ENCODE measurements at places on chromosomes 13 and 19.

GRCh38 chr13:19587635-19588300, 26.4 kb upstream of the TPTE2 start:
- DNase-seq, result peak; percentile 9

DNA sequence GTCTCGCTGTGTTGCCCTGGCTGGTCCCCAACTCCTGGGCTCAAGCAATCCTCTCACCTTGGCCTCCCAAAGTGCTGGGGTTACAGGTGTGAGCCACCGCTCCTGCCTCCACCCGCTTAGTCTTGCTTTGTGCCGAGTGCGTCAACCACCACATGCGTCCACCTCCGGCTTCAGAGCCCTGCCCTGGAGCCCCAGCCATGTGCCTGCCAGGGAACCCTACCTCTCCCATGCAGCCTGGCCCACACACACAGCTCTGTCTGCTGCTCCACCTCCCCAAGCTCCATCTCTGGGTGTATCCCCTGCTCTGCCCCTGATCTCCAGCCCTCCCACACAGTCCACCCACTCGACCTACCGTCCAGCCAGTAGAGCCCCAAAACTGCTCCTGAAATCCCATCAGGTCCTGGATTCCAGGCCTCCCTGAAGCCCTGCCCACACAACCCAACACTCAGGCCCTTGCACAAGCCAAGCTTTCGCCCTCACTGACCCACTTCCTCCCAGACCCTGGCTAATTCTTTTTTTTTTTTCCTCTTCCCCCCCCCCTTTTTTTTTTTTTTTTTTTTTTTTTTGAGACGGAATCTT, 9.6 kb downstream of the CYP2F1 start:
- DNase-seq, result no peak

GRCh38 chr13:111954661-111955411, 112.1 kb upstream of the SOX1 start:
- DNase-seq, result no peak

- no peak for DNase-seq
Observed at GRCh38 chr13:98977568-98978265, at the start of gene DOCK9. TSS of gene DOCK9 (minus strand) at chr13:98978064. CDS start at chr13:98977909, 155 bp downstream.

- DNase-seq, result no peak
Observed at GRCh38 chr19:31285744-31286143, 63.5 kb downstream of the TSHZ3 start.

DNA sequence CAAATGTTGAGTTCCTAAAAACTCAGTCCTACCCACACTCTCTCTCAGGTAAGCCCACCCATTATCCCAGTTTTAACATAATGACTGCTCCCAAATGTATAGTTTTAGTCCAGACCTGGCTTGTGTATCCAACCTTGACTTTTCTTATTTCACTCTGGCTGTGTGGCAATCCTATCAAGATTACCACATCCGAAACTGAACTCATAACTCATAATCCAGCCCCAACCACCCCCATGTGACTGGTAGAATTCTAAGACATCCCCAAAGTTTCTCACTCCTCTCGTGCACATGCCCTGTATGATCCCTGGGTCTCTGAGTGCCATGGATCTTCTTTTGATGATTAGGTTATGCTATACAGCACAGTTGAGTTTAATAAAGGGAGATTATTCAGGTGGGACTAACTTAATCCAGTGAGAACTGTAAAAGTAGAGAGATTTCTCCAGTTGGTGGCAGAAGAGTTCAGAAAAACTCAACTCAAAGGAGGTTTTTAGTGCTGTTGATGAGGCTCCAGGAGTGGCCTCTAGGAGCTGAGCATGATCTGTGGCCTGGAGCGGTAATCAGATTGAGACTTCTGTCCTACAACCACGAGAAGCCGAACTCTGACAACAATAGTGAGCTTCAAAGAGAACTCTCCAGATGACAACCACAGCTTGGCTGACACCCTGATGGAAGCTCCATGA, 413.4 kb downstream of the ZNF536 start:
- no peak for DNase-seq

DNA sequence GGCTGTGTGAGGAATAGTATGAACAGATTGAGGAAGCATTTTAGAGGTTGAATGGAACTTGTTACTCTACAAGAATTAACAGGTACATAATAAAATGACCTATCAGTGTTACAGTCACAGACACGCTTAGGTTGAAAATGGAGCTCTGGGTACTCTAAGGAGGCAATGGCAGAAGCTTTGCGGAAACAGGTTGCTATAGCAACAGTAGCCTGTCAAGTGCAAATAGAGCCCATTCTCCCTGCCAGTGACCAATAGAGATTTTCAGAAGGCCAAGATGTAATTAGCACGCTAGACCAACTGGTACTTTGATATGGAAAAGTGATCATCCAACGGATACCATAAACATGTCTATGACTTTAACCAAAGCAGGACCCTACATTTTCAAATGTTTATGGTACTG, 148.5 kb upstream of the FREM2 start:
- DNase-seq, result peak; percentile 33

DNA sequence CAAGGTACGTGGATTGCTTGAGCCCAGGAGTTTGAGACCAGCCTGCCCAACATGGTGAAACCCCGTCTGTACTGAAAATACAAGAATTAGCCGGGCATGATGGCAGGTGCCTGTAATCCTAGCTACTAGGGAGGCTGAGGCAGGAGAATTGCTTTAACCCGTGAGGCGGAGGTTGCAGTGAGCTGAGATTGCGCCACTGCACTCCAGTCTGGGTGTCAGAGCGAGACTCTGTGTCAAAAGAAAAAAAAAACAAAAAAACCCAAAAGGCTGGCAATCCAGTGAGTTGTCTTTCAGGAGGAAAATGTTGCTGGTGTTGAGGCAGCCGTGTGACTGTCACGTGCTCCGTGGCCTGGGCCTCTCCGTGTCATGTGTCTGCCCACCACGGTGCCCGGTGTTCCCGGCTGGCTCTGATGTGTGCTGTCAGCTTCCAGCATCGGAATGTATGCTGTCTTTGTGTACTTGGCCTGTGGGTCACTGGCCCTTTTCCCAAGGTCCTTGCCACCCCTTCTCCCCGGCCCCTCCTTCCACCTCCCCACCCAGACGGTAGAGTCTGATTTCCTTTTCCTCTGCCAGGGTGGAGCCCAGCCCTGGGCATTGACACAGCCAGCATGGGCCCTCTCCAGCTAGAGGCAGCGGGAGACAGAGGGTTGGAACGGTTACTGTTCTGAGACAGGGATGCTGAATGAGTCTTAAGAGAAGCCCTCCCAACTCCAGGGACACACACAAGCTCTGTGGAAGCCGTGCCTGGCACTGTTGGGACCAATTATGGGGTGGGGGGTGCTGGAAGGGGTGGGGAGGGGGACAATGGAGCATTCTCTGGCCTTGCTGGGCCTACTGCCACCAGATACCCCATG, 7.2 kb upstream of the TUBB4A start:
- no peak for DNase-seq

DNA sequence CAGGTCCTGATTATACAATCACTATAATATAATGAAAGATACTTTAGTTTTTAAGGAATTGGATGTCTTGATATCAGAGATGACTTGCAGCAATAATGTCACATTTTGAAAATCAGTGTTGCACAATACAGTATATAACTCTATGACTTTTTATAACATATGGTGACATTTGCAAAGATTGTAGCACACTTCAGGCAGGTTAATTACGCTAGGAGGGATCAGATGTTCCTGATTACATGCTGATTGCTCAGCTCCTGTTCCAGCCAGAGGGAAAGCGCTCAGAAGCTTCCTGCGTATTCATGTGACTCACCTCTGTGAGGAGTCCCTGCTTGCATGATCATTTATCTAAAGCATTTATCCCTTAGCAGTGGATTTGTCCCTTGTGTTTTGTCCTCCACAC, 265.6 kb downstream of the GPC5 start:
- no peak for DNase-seq

- no peak for DNase-seq
Observed at GRCh38 chr13:91362908-91363307, 15.4 kb downstream of the MIR17HG start.

- no peak for DNase-seq
Observed at GRCh38 chr13:103192511-103193135, 126.4 kb upstream of the SLC10A2 start.

- DNase-seq, result no peak
Observed at GRCh38 chr19:41322451-41322850, 12.5 kb downstream of the CCDC97 start.

- DNase-seq, result no peak
Observed at GRCh38 chr13:104757712-104758111, 1691.5 kb upstream of the SLC10A2 start.

DNA sequence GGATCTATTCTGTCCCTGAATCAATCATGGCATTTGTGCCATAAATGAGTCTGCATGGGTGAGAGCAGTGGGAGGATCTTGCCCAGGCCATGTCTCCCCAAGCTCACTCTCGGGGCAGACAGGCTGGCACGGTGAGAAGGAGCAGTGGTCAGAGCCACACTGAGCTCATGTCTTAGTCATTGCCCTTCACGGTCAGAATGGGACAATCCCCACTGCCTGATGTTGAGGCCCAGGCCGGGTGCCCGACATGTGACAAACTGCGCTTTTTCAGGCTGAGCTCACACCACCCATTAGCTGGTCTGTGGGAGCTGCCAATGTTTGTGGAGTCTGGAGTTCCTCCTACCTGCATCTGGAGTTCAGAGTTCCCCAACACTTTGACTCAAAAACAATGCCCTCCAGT, 481.9 kb downstream of the COG6 start:
- DNase-seq, result no peak

DNA sequence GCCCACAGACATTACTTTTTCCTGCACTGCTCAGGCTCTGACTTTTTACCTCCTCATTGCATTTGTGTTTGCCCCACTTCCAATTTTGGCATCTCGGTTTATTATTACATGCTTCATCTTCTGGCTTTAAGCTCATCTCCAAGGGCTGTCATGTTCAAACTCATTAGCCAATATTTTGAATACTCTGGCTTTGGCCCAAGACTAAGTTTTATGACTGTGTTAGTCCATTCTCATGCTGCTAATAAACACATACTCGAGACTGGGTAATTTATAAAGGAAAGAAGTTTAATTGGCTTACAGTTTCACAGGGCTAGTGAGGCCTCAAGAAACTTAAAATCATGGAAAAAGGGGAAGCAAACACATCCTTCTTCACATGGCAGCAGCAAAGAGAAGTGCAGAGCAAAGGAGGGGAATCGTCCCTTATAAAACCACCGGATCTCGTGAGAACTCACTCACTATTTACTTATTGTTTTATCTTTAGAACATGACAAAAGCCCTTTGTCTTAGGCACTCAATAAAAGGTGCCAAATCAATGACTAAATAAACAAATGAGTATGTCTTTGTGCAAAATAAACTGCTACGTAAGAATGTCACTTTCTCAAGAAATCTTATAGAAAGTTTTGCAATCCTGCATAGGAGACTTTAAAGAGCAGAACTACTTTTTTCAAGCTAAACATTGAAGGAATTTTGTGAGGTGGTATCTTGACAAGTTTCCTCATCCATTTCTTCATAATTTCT, 233.4 kb upstream of the SPRY2 start:
- no peak for DNase-seq
